ENCODE measurements at places on chromosomes 1 and 21.

DNA sequence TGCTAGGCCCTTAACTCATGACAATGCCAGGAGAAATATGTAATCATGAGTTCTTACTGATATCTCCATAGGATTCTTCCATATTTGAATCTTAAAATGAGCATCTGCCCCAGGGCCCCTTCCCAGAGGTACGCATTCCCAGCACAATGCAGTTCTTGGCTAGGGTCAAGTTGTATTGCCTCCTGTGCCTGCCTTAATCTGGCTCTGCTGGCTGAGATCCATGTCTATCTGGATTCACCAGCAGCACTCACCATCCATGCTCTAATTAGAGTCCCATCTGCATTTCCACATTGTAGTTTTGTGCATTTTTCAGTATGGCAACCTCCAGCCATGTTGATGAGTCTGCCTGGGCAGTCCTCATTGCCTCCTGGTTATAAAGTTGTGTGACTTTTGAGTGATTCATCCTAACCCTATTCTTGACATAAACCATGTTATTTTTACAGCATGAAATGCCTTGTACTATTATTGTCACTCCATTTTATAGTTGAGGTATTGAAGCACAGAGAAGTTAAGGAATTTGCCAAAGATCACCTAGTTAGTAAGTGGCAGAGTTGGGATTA, 55.9 kb downstream of the CAMSAP2 start:
- DNase-seq, result peak; percentile 56

- DNase-seq, result no peak
Observed at GRCh38 chr1:111439461-111440351, 9.3 kb downstream of the WDR77 start.

DNA sequence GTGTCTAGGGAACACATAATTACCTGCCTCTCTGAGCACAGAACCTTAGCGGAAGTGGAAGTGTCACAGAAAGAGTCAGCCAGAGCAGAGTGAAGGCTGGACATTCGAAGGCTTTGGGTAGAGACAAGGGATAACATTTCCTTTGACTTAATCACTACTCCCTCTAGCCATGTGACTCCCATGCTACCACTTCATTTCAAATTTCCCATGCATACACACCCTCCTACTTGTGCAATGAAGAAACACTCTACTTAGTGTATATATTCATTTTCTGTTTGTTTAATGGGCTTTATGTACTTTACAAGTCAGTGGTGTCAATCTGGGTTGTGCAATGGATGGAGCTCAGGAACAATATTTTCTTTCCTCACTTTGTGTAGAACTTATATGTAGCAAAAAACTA, 6.9 kb downstream of the ANKRD35 start:
- peak; percentile 45 for DNase-seq

DNA sequence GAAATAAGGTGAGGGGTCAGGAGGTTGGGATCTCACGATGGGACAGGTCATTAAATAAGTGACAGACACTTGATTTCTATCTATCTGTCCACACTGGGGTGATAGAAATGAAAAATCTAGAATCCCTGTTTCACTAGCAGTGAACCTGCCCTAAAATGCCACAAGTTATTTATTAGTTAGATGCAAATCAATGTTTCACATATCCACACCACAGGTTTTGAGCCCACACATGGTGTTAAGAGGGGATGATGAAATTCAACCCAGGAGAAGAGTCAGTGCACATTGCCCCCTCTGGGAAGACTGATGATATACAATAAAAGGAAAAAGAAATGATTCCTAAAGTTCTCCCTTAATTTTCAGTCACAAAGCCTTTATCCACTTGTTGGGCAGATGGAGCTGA, 10.1 kb upstream of the NTPCR start:
- DNase-seq, result no peak

- peak; percentile 76 for DNase-seq
Observed at GRCh38 chr1:9331558-9332346, 39.1 kb downstream of the SPSB1 start.

- DNase-seq, result peak; percentile 5
Observed at GRCh38 chr21:36966821-36967768, 626 bp upstream of the HLCS start.

DNA sequence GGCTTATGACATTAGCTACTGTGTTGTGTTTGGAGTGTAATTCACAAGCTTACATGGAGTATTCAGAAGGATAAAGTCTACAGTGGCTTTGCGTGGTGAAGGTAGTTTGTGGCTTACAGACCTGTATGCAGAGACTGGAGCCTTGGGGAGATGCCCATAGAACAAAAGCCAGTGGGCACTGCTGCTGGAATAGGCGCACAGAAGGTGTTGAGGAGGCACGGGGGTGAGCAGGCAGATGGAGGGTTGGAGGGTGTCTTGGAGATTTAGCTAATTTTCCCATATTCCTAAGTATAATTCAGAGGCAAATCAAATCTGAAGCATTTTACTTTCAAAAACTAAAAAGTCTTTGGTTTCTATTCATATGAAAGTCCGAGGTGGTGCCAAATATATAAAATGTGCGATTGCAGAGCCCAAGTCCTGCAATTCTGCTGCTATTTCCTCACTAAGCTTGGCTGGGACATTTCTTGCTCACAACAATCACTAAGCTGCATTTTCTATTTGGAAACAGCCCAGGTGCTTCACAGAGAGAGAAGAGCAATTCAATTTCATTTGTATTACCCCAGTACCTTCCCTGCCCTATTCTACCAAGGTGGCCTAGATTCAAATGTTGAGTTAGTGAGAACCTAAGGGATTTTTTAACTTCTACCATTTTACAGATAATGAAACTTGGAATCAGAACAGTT, 48.5 kb downstream of the FH start:
- DNase-seq, result no peak

DNA sequence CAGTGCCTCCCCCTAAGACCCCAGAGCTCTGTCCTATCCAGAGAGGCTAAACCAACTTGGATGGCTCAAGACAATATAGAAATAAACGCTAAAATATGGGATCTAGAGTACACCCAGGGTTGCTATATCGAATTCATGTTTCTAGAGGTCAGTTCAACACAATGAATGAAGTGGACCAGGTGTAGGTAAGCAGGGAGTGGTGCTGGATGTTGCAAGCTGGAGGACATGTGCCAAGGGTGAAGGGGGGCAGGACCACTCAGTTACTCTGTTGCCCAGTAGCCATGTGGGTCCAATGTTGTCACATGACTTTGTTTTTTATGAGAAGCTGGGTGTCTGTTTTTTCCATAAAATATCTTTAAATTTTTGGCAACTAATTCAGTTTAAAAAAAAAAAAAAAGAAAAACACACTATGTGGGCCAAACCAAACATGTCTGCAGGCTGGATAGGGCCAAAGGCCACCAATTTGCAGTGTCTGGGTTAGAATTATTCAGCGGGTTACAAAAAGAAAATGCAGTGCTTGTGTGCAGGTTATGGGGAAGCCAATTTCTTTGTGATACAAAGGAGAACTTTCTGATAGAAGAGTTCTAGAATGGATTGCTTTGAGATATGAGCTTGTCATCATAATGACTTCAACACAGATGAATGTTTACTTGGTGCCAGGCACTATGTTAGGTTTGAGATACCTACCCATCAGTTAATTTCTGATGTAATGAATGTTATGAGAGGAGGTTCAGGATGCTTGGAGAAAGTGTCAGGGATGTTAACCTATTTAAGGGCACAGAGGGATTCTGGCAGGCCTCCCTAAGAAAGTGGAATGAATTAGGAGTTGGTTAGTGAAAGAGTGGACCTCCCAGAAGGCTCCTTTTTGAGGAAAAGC, 8.9 kb downstream of the CACHD1 start:
- no peak for DNase-seq

DNA sequence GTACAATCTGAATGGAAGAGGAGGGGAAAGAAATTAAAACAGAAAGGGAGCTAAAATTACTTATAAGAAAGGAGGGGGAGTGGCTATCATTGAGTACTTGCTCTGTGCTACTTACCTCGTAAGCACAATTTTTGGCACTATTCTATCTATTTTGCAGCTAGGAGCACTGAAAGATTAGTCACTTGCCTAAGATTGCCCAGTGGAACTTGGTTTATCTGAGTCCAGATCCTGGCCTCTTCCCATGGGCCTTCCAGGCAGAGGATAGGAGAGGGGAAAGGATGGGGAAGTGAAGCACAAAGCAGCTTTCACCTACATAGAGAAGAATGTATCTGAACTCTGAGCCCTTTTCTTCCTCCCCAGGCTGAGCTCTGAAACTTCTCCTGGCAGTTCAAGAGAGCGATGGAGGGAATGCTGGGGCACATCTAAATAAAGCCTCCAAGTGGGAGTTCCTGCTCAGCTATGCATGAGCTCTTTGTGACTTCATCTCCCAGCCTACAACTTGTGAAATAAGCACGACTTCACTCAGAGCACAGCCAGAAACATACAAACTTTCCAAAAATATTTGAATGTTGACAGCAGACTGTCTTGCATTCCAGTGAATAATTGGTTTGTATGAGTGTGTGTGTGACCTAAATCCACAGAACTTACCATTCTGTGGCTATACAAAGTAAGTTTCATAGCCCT, 29.4 kb downstream of the HMGB4 start:
- peak; percentile 66 for DNase-seq

- DNase-seq, result no peak
Observed at GRCh38 chr21:25583370-25584130, 23.7 kb downstream of the MRPL39 start.

DNA sequence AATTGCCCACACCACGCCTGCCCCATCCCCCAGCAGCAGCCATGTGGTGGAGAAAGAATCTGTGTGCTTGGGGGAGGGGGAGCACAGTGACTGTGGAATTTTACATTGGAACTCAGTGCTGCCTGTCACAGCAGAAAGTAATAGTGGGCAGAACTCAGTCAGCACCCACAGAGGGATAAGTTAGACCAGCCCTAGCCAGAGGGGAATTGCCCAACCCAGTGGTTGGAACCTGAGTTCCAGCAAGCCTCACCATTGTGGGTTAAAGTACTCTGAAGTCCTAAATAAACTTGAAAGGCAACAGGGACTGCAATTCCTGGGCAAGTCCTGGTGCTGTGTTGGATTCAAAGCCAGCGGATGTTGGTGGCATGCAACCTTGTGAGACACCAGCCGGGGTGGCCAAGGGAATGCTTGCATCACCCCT, 88.8 kb downstream of the MRPL39 start:
- DNase-seq, result no peak

DNA sequence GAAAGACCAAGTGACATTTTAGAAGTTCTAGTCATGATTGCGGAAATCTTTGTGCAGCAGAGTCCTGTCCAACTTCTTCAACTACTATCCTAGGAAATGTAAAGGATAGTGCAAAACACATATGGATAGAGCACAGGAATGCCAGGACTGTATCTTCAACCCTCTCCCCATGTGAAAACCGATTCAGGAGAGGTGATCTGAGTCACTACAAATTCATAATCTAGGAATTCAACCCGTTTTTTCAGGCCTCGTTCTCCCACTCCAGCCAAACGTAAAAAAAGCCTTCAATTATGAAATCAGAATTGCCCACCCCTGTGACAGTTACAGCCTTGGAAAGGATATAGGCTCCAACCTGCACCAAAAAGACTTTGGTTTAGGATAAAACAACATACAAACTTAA, 52.9 kb upstream of the RGS1 start:
- DNase-seq, result peak; percentile 74

DNA sequence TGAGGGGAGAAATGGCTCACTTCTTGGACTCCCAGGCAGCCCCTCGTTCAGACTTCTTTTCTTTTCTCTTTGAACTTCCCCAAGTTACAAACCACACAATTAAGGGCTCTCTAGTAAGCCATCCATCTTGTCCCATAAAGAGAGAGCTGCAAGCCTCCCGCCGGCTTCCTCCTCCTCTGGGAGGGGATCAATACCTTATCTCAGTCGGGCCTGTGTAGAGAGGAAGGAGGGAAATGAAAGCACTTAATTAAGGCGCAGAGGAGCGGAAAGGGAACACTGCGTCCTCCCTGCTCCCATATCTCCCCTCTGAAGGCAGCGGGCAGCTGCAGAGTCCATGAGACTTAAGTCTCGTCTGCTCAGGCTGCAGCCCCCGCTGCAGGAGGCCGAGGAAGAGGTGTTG, 112.6 kb upstream of the CSF3R start:
- DNase-seq, result no peak

GRCh38 chr1:245615001-245615400, 460.2 kb downstream of the KIF26B start:
- no peak for DNase-seq

GRCh38 chr1:92473781-92474495, 12.8 kb downstream of the GFI1 start:
- DNase-seq, result no peak

GRCh38 chr1:218341325-218341724, 3.8 kb upstream of the TGFB2 start:
- DNase-seq, result no peak

DNA sequence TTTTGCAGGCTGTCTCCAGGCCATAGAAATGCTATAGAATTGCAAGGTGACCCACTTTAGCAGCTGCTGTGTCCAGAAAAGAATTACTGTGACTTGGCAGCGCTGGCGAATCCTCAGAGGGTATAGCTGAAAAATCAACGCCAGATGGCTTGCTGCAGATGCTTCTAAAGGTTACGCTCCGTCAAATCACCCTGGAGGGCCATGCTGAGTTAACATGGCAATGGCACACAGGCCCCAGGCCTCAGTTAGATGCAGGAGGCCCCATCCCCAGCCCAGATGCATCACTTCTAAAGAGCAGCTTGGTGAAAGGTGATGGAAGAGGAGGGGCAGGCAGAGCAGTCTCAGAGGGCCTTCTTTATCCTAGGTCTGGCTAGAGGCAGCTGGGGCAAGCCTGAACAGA, 18.0 kb downstream of the KIAA1614 start:
- no peak for DNase-seq

DNA sequence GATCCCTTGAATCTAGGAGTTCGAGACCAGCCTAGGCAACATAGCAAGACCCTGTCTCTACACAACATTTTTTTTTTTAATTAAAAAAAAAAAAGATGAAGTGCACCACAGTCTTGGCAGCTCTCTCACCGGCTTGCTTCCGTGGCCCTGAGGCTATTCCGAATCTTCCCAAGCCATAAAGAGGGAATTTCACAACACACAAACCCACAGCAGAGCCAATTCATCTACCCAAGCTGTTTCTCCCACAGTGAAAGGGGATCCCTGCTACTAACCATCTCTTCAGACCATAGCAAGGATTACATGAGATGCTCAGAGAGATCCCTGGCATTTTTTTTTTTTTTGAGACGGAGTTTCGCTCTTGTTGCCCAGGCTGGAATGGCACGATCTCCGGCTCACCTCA, 8.3 kb upstream of the CHD5 start:
- no peak for DNase-seq

DNA sequence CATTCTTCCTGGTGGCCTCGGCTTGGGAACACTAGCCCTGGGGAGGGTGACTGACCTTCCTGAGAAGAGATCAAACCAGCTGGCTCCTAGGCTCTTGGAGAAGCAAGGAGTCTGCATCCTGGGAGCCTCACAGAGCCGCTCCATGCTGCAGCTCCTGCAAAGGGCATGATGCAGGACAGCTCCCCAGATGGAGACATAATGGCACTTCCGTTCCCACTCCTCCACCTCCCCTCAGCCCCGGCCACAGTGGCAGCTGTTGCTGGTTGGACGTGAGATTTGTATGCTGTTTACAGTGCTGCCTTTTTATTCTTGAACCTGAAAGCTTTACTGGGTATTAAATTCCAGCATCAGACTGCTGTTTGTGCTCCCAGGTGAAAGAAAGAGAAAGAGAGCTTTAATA, 83.7 kb upstream of the CTTNBP2NL start:
- no peak for DNase-seq

GRCh38 chr1:16981269-16981849, 939 bp upstream of the MFAP2 start:
- DNase-seq, result peak; percentile 86

GRCh38 chr1:204213668-204214662, at the start of gene GOLT1A:
Gene GOLT1A (minus strand): TSS chr1:204213988. CDS start chr1:204213906, 82 bp downstream.
- peak; percentile 72 for DNase-seq

All from HCEC 1CT (cell line).